IMR-90 (cell line): ENCODE measurements at places on chromosomes 16 and 17. TPM values are rescaled to one million over a fixed set of nuclear protein-coding genes. Genes with fewer than 3 reads are reported as not detected.

RCVRN gene
- not detected in 2 replicates for total RNA-seq

GRCh38 chr16:27237219-27238015 lies 31.2 kb downstream of the NSMCE1 start:
- no peak for DNase-seq

- no peak for DNase-seq
Measured at GRCh38 chr17:27848931-27849330, 44.2 kb downstream of the LYRM9 start.

GRCh38 chr17:2055292-2056205 lies 646 bp downstream of the HIC1 start:
- peak; percentile 55 for DNase-seq

VTN gene
- total RNA-seq = under 0.01 and 0.18 TPM in 2 replicates

ABCA10 gene
- under 0.01 TPM in 2 replicates for total RNA-seq

GRCh38 chr16:31129568-31130335 lies 5.8 kb downstream of the PRSS8 start:
- DNase-seq = no peak

SPATA22 gene
- 0.18 and 0.28 TPM in 2 replicates for total RNA-seq

APPBP2 gene
- 86.7 and 93.9 TPM in 2 replicates for total RNA-seq

DNA sequence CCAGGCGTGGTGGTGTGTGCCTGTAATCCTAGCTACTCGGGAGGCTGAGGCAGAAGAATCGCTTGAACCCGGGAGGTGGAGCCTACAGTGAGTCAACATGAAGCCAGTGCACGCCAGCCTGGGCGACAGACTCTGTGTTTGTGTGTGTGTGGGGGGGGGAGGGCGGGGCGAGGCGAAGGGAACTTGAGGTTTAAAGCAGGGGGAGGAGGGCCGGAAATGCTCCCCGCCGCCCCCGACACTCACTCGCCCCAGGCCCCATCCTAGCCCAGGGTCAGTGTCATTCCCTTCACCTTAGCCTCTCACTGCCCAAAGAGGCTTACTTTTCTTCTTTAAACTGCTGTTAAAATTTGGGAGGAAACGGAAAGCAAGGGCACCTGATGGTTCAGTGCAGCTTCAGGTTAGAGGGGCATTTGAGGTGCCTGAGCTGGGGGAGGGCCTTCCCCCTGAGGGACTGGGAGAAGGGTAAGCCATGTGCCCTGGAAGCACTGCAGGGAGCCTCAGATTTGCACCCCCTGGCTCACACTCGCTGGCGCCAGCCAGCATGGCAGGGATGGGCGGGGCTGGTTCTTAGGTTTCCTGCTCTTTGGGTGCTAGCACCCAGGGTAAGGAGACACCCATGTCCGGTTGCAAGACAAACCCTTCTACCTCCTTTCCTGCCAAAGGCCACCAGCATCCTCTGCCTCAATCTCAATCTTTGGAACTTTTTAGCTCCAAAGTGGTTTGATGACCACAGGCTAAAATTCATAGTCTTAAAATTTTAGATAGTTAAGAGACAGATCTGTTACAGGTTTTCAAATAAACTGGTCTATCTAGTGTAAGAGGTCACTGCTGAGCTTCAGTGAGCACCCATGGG lies 2.2 kb upstream of the LIMD2 start:
- no peak for DNase-seq

GRCh38 chr17:76397687-76398522 lies 13.5 kb downstream of the SPHK1 start:
- peak; percentile 85 for DNase-seq

ITGAX gene
- 0.18 TPM in 1 of 2 replicates, not detected in the other for total RNA-seq

- no peak for DNase-seq
Measured at GRCh38 chr16:31050280-31051030, 17.1 kb downstream of the STX4 start.

DNA sequence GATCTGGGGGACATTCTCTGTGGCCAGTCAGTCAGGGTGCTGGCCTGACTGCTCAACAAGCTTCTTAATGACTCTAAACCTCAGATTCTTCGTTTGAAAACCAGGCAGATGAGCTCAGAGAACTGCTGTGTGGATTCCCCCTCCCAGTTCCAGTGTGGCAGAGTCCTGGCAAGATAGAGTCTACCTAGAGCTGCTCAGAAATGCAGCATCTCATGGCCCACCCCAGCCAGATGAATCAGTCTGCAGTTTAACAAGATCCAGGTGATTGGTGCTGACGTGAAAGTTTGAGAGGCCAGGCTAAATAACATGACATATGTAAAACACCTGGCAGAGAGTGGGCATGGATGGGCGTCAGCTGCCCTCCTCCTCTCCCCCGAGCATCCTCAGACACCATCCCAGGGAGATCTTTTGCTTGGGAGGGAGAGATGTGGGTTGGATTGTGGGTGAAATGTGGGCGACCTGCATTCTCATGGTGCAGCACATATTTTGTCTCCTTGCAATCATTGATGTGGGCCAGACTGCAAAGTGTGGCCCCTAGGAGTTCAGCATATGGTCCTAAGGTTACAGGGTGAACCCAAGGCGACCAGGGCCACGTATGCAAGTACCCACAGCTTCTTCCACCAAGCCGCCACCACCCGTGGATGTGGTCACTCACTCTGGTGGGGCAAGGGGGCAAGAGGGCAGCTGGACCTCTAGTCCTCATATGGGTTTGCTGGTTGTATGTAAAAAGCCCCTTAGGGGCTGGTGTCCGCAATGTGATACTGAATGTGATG lies 19.5 kb downstream of the SOCS3 start:
- DNase-seq = no peak
